ENCODE measurements at places on chromosomes 3 and 15.
A peak's percentile ranks its signal among the peaks of the same experiment; 100 is the strongest.

DNA sequence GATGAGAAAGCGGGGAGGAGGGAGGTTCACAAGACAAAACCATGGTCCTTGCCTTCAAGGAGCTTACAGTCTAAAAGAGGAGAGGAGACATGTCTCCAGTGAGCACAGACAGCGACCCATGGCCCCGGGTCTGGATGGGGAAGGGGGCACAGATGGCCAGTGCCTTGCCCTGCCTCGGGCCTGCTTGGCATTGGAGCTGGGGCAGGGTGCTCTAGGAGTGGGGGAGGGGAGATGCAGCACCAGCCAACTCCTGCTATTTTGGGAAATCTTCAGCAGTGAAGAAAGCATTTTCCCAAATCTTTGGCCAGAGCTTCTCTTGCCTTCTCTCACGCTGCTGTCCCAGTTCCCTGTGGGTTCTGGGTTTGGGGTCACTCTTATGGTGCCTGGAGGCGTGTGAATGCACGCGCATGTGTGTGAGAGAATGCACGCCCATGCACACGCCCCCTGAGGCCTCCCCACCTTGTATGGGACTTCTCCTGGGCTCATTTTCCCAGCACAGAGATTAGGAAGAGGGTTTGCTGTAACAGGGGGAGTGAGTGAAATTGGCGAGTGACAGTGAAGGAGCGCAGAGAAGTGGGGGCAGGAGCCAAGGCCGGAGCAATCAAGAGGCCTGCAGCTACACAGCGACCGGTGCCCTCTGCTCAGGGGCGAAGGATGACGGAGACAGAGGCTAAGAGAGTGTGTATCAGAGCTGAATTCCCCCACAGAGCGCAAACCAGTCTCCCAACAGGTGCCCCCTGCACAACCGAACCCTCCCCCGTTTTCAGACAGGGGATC lies 71.5 kb downstream of the SEMA5B start:
- no peak for DNase-seq

DNA sequence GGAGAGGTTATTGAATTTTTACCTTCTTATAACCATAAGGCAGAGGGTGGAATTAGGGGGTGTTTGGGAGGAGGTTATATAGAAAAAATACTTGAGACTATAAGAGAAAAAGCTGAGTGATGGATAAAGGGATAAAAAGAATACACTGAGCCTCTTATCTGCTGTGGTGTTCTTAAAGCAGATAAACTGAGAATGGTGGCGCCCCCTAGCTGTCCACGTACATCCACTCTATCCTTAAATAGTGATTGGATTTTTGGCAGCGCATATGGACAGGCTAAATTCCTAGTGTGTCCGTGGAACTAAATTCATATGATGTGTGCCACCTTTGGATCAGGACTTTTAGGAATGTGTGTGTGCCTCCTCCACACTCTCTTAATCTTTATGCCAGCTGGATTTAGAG lies 121.1 kb downstream of the OXSM start:
- DNase-seq, result peak; percentile 49

DNA sequence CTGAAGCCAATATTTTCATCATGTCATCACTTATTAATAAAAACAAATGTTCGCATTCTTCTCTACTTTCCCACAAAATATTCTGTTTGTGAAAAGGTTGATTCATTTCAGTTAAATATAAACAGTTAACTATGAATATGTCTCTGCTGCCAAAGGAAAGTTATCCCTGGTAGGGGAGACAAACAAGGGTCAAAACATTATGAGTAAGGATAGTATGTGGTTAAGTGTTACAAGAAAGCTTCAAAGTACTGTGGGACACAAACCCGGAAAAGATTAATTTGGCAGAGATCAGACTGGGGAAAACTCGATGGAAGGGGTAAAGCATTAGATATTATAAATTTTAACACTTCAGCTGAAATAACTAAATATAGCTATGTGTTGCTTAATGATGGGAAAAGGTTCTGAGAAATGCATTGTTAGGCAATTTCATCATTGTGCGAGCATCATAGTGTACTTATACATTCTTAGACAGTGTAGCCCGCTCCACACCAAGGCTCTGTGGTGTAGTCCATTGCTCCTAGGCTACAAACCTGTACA lies 436.5 kb upstream of the TBL1XR1 start:
- DNase-seq, result no peak

DNA sequence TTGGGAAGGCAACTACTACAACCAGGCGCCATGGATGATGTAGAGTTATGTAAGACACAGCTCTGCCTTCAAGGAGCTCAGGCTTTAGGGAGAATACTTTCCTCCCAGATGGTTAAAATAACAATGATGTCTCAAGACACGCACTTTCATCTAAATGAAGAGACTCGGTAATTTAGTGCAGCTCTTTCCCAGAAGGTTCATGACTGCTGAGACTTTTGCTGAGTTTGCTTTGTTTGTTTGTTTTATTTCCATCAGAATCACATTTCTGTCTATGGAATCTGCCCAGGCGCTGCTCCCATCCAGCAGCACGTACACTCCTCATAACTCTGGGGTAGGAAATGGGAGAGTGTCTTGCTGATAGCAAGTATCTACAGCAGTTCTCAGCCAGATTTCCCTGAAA lies 33.9 kb upstream of the MEX3B start:
- DNase-seq, result no peak

- DNase-seq, result no peak
Observed at GRCh38 chr3:156135921-156136638, 15.7 kb downstream of the KCNAB1 start.

- DNase-seq, result no peak
Observed at GRCh38 chr3:197430502-197430901, 125.3 kb downstream of the BDH1 start.

DNA sequence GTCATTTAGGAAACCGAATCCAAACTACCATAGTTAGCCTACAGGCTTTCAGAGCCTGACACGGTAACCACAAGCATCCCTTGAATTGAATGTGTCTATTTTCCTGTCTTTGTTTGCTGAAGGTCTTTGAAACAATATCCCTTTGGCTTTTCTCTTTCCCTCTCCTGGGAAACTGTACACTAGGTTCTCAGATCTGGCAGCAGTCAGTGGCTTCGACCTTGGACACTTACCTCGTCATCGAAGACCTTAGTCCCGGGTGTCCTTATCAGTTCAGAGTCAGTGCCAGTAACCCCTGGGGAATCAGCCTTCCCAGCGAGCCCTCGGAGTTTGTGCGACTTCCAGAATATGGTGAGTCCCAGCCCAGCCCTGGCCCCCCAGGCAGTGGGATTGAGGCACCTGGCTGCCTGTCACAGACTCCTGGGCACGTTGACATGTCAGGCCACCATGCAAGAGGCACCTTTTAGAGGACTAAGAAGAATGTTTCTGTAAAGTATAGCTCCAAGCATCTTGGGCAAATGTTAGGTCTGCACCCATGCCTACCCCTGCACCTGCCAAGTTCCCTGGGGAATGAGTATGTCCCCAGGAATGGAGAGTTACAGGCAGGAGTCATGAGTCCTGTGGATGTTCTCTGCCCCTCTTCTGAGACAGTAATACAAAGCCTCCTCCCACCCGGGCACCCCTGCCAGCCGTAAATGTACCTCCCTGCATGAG lies 30.4 kb upstream of the UMPS start:
- no peak for DNase-seq

- DNase-seq, result no peak
Observed at GRCh38 chr3:156787001-156787400, 39.2 kb upstream of the LEKR1 start.

DNA sequence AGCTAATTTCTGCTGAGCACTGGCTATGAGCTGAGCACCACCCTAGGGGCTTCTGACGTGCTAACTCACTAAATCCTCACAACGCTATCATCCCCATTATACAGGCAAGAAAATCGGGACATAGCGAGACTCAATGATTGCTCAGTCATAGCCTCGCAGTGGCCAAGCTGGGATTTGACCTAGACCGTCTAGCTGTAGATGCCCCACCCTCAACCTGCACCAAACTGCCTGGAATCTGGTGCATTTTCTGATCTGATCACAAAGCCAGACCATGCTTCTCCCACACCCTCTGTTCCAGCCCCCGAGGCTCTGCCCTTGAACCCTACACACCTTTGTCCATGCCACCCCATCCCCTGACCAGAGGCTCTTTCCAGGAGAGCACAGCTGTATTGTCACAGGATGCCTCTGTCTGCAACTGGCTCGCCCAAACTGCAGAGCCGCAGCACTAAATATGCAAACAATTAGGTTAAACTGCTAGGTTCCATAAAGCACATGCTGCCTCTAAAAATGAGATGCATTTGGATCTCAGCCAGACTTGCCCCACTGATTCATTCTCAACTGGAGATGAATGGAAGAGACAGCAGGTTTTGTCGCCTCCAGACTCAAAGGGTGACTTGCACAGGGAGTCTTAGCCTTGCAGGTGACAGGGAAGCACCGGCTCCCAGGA lies 95.2 kb downstream of the NUP210 start:
- no peak for DNase-seq

- DNase-seq, result no peak
Observed at GRCh38 chr3:5035692-5036391, 56.6 kb downstream of the BHLHE40 start.

- no peak for DNase-seq
Observed at GRCh38 chr3:25724948-25725645, 58.1 kb downstream of the NGLY1 start.

DNA sequence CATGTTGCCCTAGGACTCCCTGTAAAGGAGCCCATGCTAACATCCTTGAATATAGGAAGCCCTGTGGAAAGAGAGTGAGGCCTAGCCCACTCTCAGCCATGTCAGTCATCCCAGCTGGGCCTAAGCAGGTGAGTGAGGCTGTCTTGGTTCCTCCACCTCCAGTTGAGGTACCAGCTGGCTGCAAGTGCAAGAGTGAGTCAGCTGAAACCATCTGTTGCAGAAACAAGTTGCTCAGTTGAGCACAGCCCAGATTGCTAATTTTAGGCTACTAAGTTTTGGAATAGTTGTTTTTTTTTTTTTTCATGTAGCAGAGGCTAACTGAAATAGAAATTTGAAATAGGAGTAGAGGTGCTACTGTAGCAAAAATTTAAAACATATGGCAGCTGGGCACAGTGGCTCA lies 43.7 kb upstream of the ADPGK start:
- DNase-seq, result no peak

DNA sequence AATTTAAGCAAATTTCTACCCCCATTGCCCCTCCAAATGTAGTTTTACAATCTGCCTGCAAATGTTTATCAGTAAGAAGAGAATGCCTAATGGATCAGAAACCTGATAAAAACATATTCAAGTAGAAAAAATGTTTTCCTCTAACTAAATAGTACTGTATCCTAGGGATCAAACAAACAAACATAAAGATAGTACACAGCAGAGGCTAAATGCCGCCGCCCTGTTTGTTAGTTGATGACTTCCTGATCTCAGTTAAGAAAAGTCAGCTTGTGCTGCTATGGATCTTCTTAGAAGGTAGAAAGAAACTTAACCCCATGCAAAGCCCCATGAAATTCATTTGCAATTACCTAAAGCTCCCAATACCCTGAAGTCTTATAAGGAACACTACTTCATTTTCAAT lies 387.3 kb upstream of the THBS1 start:
- no peak for DNase-seq

- DNase-seq, result no peak
Observed at GRCh38 chr3:86708893-86709292, 282.1 kb downstream of the VGLL3 start.

DNA sequence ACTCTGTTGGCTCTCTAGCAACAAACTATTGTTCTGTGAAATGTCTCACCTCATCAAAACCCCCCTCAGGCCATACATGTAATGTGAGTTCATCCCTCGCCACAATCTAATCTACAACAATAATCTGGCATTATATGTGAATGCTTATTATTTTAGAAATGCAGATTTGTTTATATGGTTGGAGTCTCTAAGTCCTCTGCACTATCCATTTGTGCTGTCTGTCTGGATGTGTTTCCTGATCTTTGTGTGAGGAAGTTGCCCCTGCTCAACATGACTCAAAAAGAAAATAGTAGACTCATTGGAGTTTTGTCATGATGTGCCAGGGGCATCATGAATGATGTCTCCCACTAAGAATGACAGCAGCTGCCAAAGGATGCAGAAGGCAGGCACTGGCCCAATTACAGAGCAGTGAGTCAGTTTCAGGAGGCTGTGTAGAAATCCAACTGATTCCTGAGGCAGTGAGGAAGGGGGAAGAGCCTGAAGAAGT lies 161.6 kb upstream of the PDZRN3 start:
- DNase-seq, result no peak

DNA sequence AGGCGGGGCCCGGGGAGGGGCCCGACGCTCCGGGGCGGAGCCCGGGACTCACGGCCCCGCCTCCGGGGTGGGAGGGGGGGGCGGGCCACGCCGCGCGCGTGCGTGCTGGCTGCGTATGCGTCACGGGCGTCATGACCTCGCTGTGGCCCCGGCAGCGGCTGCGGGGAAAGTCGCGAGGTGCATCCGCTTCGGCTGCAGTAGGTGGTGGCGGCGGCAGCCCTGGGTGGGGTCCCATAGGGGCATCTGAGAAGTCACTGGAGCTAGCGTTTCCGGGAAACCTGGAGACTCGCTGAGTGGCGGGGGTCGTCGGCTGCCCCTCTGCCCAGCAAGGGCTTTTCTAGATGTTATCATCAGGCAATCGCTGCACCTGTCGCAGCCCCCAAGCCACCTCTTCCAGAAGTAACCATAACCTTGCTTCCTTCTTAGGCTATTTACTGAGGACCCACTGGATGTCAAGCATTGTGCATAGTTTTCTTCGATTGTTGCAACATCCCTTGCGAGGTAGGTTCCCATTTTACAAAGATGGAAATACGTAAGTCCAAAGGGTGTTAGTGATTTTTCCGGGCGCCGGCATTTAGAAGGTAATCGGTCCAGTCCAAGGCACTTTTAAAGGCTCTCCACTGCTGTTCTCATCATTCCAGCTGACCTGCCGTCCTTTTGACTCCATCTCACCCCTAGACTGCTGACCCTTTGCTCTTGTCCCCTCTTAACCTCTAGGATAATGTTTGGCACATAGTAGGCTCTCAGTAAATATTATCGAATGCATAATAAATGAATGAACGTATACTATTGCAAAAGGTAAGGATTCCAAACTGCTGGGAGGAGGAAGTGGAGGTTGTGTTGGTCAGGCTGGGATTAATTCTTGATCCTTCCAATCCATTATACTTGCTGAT lies at the start of gene GDPGP1:
Gene GDPGP1, plus strand, starts transcription at position 114 of the 893 bp plus-strand sequence. CDS start 6,700 bp downstream, outside the sequence.
- DNase-seq, result no peak

- DNase-seq, result no peak
Observed at GRCh38 chr15:67700023-67700422, 125.3 kb upstream of the SKOR1 start.

DNA sequence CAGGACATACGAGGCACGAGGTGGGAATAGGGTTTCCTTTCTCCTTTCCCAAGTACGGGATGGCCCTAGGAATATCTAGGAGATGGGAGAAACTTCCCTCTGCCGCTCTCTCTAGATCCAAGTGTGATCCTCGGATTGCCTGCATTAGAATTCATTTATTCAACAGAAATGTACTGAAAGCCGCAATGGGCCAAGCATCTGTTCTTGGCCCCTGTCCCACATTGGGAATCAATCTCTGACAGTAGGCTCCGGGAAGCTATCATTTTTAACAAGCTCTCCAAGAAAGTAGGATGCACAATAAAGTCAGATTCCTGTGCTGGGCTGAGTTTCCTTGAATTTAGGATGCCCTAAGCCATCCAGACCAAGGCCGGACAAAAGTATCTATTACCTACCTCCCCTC lies 37.2 kb upstream of the CA12 start:
- DNase-seq, result no peak
